Activated CD8-positive, alpha-beta memory T cell treated with anti-CD3 and anti-CD28 coated beads for 4 hours (primary cell): ENCODE measurements at places on chromosomes 1 and 21.

- DNase-seq = no peak
Observed at GRCh38 chr1:15382601-15383518, 26.8 kb upstream of the EFHD2 start.

- no peak for DNase-seq
Observed at GRCh38 chr21:39519835-39520234, 68.1 kb downstream of the SH3BGR start.

DNA sequence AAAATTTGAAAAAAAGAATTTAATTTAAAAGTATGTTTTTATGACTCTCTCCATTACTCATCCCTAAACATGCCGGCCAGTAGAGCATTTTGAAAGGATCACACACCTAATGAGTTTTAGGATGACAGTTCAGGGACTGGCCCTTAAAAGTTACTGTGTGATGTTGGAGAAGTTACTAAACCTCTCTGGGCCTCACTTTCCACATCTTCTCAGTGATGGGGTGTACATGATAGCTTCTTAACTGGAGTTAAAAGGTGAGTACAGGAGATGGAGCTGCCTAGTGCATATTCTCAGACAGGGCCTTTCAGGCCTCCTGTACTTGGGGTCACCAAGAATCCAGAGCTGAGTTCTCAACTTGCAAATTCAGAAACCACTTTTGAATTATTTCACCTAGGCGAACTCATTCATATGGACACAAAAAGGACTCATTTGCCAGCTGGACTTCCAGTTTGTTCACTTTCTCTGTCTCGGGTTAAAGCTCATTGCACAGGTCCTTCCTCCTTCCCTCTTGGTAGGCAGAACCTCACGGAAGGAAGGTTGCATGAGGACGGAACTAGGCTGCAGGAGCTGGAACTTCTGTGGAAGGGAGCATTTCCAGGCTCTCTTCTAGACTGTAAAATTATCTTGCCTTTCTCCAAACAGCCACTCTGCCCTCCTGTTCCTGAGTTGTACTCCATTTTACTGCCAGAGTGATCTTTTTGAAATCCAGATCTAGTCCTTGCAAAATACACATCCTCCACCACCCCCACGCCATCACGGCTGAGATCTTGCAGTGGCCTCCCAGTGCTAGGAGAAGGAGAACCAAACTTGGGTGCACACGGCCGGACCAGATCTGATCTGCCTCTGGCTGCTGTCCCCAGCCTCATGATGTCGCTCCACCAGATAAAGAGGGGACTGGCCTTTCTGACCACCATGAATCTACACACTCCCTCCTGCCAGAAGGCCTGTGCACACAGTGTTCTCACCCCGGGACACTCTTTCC lies 4.3 kb upstream of the SLC30A1 start:
- no peak for DNase-seq

GRCh38 chr1:189960769-189961168 lies 516.9 kb downstream of the BRINP3 start:
- DNase-seq = no peak

DNA sequence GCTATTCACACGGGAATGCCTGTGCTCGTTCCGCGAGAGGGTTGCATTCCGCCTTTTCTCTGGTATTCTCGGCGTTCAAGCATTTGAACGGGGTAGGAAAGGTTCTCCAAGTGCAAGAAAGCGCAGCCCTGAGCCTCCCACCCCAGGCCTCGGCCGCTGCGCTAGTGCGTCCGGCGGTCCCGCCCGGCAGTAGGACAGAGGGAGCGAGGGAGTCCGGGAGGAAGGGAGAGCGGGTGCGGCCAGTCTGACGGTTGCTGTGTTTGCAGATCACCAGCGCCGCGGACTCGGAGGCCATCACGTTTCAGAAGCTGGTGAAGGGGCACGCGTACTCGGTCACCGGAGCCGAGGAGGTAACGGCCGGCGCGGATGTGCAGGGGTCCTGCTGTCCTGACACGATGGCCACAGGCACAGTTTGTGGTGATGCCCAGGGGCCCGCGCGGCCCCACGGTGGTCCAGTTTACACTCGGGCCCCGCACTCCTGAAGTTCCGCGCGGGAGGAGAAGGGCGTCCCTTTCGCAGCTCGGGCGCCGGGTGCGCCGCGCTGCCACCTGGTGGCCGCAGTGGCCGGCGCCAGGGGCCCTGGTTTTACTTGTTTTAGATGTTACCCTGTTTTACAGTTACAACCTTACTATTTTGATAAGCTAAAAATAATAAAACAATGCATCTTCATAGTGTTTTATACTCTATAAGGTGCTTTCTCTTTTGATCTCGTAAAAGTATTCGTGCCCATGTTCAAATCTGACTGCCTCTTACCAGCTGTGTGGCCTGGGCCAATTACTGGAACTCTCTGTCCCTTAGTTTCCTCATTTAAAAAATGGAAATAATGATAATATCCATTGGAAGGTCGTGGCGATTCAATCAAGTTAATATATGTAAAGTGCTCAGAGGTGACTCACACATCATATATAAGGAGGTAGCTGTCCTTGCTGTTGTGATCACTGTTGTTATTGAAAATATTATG lies 36.7 kb downstream of the CAPN2 start:
- DNase-seq = peak; percentile 30

- no peak for DNase-seq
Observed at GRCh38 chr1:216422821-216423520, at the start of gene USH2A. Gene USH2A, minus strand, starts transcription at chr1:216423448. Its CDS starts 1,112 bp downstream, at chr1:216422336.

DNA sequence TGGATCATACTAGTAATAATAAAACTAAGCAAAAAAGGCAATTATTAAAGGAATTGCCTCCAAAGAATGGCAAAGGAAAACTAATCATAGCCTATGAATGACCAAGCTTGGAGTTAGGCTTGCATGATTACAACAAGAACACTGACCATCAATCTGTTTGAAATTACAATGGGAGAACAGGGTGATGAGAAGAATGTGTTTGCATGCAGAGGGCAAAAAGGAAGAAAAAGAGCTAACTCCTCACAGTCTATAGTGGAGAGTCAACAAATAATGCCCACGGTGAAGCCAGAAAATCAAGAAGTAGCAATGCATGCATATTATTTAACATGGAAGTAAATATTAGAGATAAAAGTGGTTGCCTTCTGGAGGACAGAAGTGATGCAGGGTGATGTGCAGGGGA lies 71.8 kb downstream of the COLGALT2 start:
- DNase-seq = no peak
